ENCODE measurements at places on chromosomes 2 and 18.

DNA sequence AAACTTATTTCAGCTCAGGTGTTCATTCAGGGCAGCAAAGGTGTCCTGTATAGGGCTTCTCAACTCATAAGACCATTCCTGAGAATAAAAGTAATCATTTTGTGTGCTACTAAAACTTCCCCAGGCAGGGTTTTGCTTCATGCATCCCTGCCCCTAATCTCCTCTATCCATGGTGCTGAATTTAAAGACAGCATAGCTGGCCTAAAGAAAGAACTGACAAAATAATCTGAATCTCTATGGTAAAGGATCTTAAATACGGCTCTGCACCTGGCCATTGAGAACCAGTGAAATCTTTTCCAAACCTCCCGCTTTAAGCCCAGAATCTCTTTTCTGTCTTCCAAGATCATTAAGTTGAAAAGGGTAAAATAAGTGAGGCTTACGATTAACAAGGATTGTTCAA lies 292.1 kb upstream of the KLHL29 start:
- no peak for DNase-seq

DNA sequence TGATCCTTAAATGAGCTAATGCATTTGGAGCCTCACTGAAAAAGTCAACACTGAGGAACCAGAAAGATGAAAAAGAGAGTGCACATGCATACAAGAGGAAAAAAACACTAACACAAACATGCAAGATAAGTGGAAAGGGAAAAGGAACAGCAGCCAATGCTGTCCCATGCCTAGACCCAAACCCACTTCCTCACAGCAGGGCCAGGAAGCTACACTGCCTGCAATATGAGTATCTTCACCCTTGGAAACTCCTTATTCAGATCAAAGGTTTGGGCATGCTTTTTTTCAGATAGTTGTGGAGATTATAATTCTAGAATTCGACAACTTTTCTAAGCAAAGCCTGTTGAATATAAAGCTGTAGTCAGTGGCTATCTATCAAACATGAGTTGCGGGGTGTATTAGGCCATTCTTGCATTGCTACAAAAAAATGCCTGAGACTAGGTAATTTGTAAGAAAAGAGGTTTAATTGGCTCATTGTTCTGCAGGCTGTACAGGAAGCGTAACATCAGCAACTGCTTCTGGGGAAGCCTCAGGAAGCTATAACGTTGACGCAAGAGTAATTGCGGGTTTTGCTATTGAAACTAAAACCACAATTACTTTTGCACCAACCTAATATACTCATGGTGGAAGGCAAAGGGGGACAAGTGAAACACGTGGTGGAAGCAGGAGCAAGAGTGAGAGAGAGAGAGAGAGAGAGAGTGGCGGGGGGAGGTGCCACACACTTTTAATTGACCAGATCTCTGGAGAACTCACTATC lies 138.2 kb downstream of the MBD2 start:
- DNase-seq = no peak

DNA sequence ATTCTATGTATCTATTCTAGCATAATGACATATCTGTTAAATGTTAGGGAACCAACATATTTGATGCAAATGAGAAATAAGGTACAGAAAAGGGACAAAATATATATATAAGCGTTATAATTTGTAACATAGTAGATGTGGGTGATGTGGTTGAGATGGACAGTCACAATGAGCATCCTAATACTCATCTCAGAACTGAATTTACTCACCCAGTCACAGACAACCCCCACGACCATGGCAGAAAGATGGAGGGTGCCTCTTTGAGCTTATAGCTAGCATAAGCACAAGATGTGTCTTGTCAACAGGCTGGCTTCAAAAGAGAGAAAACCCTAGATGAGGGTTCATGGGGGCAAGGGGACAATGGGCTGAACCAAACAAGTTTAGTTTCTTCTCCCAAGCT lies 9.1 kb upstream of the DSG3 start:
- DNase-seq = no peak

DNA sequence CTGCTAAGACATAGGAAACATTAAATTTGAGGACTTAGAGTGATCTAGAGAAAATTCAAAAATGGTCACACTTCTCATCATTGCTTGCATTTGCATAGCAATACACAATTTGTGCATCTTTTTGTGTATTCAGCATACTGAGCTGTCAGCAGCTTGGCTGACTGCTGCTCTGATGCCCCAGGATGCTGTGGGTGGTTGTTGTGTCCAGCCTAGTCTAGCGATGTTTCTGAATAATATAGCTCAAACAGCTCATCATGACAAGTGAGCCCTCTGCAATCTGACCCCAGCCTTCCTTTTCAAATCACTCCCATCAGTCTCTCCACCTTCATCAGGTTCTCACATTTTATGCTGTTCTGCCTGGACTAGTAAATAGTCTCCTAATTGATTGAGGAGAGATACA lies 483.7 kb upstream of the SPHKAP start:
- DNase-seq = no peak

DNA sequence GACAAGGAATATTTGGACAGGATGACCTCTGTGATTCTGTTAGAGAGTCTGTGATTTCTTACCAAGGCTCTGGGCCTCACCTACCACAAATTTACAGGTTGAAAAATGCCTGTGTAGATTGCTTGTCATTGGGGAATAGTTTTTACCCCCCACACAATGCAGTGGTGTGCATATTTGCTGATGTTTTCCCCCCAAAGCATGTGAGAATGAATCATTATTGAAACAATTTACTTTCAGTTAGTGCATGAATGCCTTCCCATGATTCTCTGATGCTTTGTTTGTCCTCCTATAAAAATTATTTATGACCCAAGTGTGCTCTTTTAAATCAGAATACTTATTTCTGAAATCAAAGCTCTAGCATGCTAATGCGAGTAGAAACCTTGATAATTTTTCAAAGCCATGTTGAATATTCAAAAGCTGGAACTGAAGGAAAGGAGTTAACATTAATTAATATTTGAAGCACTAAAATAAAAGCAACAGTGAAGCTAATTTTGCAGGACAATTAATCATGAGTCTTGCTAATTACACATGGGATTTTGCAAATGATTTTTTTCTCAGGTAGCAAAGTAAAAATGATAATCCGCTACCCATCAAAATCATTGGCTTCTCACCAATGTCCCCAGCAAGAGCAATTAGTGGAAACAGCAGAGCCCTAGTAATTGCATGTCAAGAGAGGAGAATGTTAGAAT lies 361.2 kb upstream of the HNRNPA3 start:
- no peak for DNase-seq

DNA sequence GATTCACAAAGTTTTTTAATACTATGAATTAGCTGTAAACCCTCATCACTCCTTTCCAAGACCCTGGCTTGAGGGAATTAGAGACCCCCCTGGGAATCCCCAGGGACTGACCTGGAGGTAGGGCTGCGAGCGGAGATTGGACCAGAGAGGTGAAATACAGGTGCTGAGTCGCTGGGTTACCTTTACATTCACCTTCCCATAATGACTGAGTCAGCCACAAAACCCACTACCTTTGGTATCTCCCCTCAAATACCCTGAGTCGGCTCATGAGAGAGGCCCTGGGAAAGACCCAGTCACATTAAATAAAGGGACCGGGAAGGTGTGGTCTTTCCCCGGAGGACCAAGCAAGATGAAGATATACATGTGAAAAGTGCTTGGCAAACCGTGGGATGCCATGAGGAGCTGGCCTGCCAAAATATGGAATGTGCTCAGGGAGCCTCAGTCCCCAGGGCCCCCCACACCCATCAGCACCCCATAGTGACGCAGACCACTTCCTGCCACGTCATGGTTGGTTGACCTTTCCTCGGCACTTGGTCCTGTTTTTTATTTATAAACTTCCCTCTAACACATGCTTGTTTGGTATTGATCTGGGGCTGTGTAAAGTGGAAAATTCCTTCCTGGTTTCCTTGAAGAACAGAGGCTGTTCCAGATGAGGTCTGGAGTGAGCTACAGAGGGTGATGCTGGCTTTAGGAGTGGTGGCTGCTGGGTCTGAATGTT lies 51.4 kb downstream of the IL1RL2 start:
- no peak for DNase-seq

- DNase-seq = no peak
Measured at GRCh38 chr2:115678129-115678528, 1235.7 kb downstream of the DPP10 start.

GRCh38 chr2:224938651-224939182 lies 103.6 kb downstream of the DOCK10 start:
- DNase-seq = peak; percentile 100

GRCh38 chr2:62564380-62565137 lies 58.6 kb upstream of the TMEM17 start:
- DNase-seq = peak; percentile 49

- no peak for DNase-seq
Measured at GRCh38 chr2:116924509-116924908, 890.0 kb upstream of the DDX18 start.

GRCh38 chr2:96940980-96941775 lies 45.2 kb downstream of the FAM178B start:
- DNase-seq = no peak

GRCh38 chr2:63842149-63843061 lies 709 bp downstream of the UGP2 start:
- peak; percentile 85 for DNase-seq

DNA sequence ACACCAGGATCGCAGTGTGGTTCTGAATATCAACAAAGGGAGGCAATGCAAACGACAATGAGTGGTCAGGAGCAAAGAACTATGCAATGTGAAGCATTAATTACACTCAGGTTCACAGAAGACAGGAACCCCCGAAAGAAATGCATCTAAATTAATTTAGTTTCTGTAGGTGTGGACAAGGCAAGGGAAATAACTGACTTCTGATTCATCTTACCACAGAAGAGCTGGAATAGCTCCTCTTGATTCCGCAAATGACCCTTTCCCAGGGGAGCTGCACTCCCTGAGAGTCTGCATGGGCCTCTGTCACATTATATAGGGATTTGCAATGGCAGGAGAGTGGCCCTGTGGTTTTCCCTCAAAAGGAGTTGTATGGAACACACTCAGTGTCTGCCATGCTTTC lies 263.9 kb upstream of the APCDD1 start:
- no peak for DNase-seq

- DNase-seq = no peak
Measured at GRCh38 chr2:58107803-58108710, 61.5 kb downstream of the VRK2 start.

GRCh38 chr2:202636213-202636513 lies 1.4 kb downstream of the FAM117B start:
- no peak for DNase-seq

DNA sequence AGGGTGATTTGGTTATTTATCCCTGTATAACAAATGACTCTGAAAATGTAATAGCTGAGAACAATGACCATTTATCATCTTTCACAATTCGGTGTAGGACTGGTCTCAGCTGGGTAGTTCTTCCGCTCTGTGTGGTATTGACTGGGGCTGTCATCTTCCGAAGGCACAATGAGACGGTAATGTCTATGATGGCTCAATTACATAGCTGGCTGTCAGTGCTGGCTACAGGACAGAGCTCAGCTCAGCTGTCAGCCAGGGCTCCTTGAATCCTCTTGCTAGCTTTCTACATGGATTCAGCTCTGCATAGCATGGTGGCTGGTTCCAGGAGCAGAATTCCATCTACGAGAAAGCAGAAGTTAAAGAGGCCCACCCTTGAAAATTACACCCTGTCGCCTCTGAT lies 483.8 kb downstream of the TDRD15 start:
- DNase-seq = peak; percentile 8

DNA sequence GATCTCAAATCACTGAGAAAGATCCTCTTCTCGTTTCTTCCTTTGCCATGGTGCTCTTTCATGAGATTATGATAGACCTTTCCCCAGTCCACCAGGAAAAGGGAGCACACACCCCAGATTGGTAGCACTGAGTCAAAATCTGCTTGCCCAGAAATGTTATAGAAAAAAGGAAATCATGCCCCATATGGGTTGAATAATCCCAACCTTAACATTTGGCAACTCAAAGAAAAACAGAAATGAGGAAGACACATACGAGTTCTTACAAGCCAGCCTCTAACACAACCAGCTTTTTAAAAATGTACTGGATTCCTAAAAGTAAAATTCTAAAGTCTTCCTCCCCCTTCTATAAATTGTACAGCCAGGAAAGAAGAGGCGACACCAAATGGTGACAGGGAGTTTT lies 103.0 kb downstream of the ANKRD44 start:
- no peak for DNase-seq

GRCh38 chr2:95382192-95382591 lies 20.3 kb upstream of the FAHD2A start:
- DNase-seq = no peak

DNA sequence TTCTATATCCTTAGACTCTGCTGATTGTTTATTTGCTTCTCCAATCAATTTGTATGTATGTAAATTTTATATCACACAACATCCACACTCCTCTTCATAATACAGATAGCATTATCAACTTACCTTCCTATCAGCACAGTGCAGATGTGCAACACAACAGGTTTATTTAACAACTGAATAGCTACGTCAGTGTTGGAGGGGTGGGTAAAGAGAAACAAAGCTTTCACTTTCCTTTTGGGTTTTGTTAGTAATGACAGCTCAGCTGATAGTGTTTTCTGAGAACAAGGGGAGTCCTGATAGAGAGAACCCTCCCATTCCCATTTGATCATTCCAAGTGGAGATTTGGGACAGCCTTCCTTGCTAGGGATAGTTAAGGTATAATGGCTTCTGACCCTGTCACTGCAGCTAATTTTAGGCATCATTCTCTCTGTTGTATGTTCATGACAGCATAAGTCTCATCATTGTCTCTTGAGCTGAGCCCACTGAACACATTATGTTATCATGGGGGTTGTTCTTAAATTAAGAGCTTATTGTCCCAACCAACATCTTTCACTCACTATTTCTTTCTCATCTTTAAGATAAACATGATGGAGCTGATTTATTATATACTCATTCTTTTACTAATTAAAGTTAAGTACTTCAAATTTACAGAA lies 227.7 kb downstream of the GPD2 start:
- no peak for DNase-seq

DNA sequence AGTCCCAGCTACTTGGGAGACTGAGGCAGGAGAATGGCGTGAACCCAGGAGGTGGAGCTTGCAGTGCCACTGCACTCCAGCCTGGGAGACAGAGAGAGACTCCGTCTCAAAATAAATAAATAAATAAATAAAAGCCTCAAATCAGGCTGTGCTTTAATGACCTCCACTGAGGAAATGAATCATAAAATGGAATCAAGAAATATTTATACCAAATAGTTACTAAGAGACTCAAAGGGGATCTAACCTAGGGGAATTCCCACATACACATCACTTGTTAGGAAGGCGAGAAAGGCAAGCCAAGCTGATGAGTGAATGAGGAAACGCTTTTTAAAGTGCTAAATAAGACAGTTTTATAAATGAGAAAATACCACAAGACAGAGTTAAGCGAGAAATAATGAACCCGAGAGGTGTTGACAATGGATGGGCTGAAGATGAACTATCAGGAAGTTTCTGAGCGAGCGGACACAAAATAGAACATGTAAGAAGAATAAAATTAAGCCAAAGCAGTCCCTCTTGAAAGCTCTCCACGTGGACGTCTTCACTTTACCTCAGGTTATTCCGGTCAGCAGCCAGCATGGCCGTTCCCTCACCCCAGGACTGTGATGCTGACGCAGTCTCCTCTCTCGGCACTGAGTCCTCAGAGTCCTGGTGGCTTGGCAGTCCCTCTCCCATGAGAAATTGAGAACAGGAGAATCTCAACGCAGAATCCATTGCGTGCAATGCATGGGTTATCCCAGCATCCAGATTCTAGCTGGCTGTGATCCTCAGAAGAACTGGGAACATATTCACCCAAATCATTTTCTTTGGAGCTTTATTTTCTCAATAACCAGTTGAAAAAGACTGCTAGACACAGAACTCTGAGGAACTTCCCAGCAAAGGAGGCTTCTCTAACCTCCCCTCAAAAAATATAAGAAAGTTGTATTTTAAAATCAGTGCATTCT lies 22.3 kb downstream of the PXDN start:
- DNase-seq = no peak
